ENCODE measurements at places on chromosomes 2 and 18.

GRCh38 chr2:33442528-33443079 is 33.8 kb upstream of the RASGRP3 start:
- no peak for DNase-seq

GRCh38 chr2:232839411-232840079 is 30.5 kb upstream of the SNORC start:
- DNase-seq = no peak

DNA sequence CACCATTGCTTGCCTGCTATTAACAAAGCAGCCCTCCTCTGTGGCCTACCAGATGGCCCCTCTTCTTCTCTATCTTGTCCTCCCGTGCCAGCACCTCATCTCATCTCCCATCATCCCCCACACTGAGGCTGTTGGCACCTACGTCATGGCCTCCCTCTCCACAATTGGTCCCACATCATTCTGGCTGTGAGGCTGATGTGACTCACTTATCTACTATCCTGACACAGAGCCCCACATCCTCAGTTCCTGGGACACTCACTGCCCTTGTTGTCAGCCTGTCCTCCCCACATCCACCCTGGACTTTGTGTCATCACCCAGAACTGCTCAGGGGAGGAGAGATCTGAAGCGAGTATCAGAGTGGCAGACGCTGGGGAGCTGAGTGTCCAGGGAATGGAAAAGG is 102.9 kb downstream of the MRO start:
- DNase-seq = no peak

DNA sequence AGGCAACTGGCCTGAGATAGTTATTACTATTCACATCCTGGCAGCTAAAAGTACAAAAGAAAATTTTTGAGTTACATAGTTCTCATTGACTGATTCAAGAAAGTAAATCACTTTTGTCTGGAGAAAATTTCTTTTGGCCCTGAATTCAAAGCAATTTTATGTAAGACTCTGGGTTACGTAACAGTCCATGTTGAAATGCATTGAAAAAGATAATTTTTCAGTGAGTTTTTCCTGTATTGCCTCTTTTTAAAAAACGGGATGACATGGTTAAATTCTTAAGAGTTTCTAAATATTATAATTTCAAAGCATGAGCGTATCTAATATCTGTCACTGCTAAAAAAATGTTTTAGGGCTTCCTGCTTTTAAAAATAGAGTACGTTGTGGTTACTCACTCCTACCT is 72.7 kb downstream of the ANKRD12 start:
- DNase-seq = no peak

- DNase-seq = no peak
These were observed 138.5 kb downstream of the ARHGAP28 start for GRCh38 chr18:6868033-6868432.

- DNase-seq = peak; percentile 14
These were observed 138.8 kb downstream of the MCFD2 start for GRCh38 chr2:46776687-46777327.

DNA sequence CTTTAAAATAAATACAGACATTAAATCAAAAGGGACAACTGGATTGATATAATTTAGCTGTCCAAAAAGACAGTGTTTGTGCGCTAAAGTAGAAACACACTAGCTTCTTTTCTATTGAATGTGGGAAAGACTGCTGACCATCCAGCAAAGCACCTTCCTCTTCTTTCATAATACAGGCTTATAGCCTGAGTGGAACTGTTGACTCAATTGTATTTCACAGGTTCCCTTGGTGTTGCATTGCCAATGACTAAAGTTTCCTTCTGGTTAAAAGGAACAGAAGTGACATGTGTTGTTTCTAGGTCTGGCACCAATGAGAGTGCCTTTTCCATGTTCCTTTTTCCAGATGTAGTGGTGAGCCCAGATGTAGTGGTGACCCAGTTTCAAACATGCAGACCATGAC is 412.3 kb downstream of the RNF144A start:
- DNase-seq = no peak

- DNase-seq = no peak
These were observed 666.5 kb downstream of the DCDC2C start for GRCh38 chr2:4369826-4370419.

GRCh38 chr2:150062416-150062815 is 425.1 kb downstream of the RND3 start:
- no peak for DNase-seq

DNA sequence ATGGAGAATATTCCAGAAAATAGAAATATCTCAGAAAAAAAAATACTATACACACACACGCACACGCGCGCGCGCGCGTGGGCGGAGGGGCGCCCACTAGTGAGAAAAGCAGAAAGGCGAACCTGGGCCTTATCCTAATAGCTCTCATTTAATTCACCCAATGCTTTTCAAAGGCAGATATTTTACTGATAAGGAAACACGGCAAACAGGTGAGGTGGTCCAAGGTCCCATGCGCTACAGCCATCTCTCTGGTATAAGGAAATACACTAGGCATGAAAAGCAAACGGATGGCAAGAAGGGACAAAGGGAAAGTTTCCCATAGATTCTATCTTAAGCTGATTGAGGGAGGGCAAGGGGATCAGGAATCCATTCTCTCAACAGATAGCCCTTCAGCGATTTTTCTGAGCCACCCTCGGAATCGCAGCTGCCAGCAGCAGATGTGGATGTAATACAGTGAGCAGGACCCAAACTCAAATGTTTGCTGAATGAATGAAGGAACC is 136.7 kb downstream of the TMEM247 start:
- DNase-seq = no peak

GRCh38 chr18:71958605-71959004 is 585.5 kb downstream of the CBLN2 start:
- DNase-seq = no peak

GRCh38 chr2:240796543-240797499 is 23.2 kb downstream of the KIF1A start:
- DNase-seq = peak; percentile 52

DNA sequence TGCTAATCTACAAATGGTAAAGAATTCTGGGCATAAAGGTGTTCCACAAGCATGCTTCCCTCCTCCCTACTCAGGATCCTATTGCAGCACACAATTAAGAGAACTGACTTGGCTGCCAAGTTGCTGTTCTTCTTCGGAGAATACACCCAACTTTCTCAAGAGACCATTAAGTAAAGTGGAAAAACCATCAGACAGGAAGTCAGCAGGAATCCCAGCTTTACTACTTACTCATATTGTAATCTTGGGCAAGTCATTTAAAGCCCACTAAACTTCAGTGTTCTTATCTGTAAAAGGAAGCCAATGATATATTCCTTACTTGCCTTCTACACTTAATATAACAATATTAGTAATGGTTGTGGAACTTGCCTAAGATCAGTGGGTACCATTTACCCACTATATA is 37.8 kb downstream of the PSTPIP2 start:
- no peak for DNase-seq

DNA sequence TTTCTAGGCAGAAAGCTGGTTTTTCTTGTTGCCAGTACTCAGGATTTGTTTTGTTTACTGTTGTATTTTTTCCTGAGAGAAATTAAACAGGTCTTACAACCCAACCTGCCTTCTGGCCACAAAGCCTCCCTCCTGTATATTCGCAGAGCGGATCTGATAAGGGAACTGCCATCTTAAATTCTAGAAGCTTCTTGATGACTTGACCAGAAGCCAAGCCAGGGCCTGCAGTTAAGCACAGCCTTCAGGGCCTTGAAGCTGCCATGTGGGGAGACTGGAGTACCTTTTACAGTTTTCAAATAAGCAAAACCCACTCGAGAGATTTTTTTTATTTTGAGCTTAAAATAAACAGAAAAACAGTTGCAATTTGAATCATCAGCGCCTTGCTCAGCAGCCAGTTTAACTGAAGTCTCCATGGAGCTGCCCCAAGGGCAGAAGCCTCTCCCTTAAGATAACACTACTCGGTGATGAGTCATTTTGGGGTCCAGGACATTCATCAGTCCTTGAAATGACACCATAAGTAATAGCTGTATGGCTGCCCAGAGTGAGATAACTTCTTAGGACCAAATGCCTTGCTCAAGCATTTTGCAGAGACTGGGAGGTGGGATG is 51.5 kb upstream of the PHLPP1 start:
- DNase-seq = no peak

- no peak for DNase-seq
These were observed 119.5 kb upstream of the TLK1 start for GRCh38 chr2:171279983-171280790.

DNA sequence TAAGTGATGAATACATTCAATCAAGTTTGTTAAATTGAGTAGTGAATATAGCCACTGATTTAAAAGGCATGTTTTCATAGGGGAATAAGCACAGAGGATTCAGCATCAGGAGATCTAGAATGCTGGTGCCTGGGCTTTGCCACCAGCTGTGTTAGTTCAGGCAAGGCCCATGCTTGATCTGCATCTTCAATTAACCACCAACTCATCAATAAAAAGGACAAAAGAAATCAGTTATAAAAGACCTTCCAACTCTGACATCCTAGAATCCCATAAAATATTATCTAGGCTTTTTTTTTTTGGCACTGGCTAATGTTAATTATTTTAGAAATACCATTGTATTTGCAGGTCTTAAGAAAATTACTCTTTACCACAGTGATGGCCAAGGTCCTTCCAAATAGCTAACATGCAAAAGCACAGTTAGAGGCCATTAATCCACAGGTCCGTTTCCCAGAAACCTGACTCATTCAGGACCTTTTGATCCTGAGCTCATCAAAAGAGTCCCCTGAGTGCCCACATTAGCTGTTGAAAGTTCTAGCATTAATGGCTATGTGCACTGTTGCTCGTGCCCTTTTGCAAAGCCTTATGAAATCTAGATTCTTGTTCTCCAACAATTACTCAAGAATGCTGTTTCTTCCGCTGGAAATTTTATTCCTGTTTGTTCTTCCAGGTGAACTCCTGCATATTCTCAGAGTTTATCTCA is 170.0 kb downstream of the CYRIA start:
- DNase-seq = no peak

DNA sequence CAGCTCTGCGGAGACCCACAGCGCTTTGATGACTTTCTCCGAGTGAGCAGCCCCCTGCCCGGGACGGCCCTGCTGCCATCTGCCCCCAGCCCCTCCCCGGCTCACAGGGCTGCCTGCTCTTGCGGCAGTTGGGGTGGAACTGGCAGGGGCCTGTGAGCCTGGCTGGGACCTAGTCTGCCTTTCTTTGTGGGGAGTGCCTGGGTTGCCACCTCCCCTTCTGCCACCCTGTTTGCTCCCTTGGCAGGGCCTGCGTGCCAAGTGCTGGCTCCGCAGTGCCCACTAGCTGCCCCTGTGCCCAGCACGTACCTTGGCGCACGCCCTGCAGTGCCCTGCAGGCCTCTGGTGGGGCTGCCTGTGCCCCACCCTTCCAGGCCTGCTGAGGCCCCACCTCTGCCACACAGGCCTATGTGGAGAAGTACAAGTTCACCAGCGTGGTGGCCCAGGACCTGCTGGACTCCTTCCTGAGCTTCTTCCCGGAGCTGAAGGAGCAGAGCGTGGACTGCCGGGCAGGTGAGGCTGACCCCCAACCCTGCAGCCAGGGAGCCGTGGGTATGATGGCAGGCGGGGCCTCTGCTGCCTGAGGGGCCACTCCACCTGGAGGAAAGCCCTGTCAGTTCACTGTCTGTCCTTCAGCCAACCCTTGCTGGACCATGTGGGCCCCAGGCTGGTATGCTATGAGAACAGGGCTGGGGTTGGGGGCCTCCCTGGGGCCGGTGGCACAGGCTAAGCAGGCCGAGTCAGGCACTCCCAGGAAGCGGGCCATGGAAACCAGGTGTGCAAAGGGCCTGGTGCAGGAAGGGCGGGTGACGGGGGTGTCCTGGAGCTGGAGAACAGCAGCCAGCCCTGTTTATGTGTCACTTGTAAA is 7.0 kb downstream of the RNPEPL1 start:
- DNase-seq = no peak

- no peak for DNase-seq
These were observed 186.8 kb downstream of the TMEM247 start for GRCh38 chr2:46666044-46666679.

DNA sequence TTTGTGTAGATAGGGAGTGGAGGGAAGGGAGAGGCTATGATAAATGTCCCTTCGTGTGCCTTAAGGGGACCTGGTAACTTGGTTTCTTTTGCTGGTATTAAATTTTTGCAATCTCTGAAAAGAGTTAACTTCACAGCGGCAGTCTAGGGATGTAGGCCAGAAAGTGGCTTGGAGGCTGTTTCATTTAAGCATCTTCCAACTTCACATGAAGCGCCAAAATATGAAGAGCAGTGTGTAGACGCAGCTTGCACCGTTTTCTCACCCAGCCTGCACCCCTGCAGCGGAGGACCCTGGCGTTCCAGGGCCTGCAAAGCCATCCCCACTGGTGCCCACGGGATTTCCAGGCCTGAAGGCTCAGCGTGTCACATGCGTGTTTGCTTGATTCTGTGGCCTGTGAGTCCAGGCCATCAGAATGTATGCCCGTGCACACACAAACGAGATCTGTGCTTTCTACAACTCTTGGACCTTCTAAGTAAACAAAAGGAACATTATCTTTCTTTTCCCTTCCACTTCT is 87.2 kb upstream of the EPB41L3 start:
- no peak for DNase-seq

DNA sequence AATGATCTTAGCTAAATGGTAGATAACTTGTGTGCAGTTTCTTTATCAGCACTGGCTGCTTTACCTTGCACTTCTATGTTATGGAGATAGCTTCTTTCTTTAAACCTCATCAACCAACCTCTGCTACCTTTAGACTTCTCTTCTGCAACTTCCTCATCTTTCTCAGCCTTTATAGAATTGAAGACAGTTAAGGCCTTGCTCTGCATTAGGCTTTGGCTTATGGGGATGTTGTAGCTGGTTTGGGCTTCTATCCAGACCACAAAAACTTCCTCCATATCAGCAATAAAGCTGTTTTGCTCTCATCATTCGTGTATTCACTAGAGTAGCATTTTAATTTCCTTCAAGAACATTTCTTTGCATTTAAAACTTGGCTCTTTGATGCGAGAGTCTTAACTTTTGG is 123.7 kb downstream of the PIK3C3 start:
- no peak for DNase-seq

DNA sequence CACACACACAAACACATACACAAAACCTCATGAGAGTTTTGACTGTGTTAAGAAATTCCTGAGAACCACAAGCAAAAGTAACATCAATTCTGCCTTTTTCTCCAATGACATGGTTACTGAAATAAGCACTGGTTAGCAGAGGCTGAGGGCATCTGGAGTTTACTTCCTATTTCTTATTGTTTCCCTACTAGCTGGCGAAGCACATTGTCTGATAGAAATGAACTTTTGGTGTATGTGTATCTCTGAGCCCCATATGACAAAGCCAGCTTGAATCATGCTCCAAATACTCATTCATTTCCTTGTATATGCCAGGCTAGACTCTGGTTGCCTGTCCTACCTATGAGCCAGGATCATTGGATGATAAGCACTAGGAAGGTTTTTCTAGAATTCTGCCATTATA is 203.1 kb downstream of the NCKAP5 start:
- DNase-seq = no peak

DNA sequence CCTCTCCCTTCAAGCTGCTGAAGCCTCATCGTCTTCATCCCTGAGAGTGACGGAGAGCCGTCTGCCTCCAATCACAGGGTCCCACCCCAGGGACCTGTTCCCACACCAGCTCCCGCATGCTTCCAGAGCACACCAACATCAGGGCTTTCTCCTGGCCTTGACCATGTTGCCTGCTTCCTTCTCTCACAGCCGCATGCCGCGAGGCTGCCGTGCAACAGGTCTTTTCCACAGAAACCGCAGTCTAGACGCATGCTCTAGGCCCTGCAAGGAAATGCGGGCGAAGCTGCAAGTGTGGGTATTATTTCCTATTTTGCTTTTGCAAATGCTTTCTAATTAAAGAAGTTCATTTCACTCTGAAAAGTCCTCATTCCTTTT is 277.8 kb downstream of the EIPR1 start:
- DNase-seq = no peak

- DNase-seq = no peak
These were observed 5.0 kb upstream of the BUB1 start for GRCh38 chr2:110682872-110683271.

GRCh38 chr2:76613330-76613729 is 902.6 kb upstream of the GCFC2 start:
- DNase-seq = no peak
